Activated CD4-positive, alpha-beta T cell treated with anti-CD3 and anti-CD28 coated beads, Interleukin-2, amount 50 U/mL, for 4 hours (primary cell): ENCODE measurements at places on chromosomes 11 and 22.
A peak's percentile ranks its signal among the peaks of the same experiment; 100 is the strongest.

GRCh38 chr22:38104084-38104483, 6.4 kb downstream of the BAIAP2L2 start:
- no peak for DNase-seq

- no peak for DNase-seq
Measured at GRCh38 chr11:104926771-104927611, 28.7 kb upstream of the CASP12 start.

- no peak for DNase-seq
Measured at GRCh38 chr22:43188829-43189545, 2.1 kb upstream of the TTLL12 start.

GRCh38 chr11:98616098-98616655, 404.6 kb upstream of the CNTN5 start:
- no peak for DNase-seq

DNA sequence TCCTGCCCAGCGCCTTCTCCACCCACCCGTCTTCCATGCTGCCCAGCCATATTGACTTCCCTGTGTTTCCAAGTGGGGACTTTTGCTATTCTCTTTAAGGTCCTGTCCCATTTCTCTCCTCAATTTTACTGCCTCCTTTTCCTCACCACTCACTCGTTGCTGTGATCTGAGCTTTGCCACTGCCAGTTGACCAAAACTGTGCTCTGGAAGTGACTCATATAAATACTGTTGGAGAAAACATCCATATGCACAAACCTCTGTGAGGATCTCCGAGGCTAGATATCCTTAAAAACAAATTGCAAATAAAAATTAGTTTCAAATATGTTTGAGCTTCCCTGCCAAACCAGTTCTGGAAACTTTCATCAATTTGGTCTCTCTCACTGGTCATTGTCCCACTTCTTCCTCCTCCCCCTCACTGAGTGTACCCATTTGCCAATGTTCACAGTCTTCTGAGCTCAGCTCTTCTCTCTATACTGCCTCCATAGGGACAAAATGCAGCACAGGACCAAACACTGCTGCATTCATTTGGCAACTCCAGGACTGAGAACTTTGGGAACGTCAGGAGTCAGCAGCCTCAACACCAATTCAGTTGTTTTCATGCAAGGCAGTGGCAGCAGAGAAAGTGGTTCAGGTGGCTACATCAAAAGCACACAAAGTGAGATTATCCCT, 34.0 kb upstream of the MMP13 start:
- no peak for DNase-seq

- DNase-seq = no peak
Measured at GRCh38 chr11:102611291-102611690, 13.8 kb downstream of the MMP20 start.

DNA sequence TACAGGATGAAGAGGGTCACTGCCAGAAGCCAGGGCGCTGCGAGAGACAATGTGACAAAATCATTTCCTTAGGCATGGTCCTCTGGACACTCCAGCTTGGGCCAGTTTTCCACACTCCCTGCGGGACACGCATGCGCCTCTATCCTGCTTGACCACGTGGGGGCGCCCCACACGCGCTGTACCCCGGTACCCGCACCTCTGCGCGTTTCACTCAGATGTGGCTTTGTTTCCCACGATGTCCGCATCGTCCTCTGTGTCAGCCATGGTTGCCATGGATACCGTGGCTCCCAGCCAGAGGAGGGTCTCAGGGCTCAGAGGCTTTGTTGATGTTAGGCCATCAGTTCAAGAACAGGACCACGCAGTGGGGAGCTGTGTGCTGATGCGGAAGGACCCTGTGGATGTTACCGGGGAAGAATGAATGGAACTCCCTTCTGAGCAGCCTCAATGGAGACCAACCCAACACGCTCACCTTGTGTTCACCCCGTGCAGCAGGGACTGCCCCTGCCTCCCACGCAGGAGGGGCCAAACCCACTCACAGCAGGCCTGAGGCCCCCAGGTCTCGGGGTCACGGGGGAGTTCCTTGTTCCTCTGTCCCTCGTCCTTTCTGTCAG, 101.1 kb upstream of the SLC22A12 start:
- peak; percentile 11 for DNase-seq

GRCh38 chr22:45460288-45461109, 42.2 kb upstream of the FBLN1 start:
- DNase-seq = no peak

DNA sequence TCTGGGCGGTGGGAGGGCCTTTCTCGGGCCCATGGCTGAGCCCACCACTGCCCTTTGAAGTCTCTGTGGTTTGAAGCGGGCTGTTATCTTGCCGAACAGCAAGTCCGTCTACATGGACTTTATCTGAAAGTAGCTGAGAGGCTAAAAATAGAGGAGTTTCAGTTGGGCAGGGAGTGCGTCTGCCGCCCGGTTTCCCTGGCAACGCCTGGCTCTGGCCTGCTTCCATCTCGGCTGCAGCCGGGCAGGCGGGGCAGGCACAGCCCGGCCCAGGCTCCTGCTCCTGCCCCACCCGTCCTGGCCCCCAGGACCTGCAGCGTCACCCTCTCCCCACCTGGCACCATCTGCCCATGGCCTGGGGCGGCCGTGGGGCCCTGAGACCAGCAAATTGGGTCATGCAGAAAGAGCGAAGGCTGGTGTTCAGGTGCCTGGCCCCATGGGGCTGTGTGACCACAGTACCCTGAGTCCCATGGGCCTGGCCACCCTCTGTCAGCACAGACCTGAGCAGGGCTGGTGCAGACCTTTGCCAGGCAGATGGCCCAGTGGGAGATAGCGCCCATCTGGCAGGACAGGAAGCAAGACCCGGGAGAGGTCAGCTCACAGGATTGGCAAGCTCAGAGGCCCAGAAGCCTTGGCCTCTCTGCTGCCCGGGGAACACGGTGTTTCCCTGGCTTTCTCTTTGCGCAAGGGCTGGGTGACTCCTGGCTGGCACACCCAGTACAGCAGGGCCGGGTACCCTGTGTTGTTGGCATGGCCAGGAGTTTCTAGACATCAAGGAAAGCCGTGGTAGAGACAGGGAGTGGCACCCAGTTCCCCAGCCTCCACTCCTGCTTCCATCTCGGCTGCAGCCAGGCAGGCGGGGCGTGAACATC, 79.1 kb upstream of the KCNQ1OT1 start:
- DNase-seq = no peak

DNA sequence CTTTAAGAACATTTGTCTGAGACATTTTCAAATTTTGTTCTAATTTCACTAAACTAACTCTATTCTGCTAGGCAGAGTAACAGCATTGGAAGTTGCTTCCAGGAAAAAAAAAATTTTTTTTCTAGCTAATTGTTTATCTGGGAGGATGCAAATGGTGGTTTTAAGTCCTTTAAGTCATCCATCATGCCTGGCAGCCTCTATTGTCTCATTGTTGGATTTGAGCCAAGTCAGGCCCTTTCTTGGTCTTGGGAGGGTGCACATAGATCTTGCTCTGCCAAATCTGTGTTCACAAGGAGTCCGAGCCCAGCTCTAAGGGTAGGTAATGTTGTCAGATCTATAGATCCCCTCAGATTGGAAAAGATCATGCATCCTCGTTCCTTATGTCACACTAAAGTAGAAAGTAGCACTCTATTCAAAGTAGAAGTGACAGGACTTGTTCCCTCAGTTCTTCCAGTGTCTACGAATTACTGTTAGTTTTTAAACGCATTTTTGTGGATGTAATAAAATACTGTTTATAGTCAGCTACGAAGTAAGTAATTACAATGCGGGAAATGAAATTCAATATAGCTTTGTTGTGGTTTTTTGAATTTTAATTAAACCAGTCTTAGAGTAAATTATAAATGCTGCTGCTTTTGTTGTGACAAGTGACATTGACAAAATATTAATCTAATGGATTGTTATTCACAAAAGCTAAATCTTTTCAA, 166.0 kb upstream of the RASSF10 start:
- DNase-seq = no peak

- DNase-seq = no peak
Measured at GRCh38 chr11:33635161-33635560, 65.5 kb downstream of the C11orf91 start.

GRCh38 chr11:76658651-76659650, 11.6 kb downstream of the LRRC32 start:
- DNase-seq = no peak

GRCh38 chr22:28817919-28818859, 17.8 kb upstream of the XBP1 start:
- no peak for DNase-seq

DNA sequence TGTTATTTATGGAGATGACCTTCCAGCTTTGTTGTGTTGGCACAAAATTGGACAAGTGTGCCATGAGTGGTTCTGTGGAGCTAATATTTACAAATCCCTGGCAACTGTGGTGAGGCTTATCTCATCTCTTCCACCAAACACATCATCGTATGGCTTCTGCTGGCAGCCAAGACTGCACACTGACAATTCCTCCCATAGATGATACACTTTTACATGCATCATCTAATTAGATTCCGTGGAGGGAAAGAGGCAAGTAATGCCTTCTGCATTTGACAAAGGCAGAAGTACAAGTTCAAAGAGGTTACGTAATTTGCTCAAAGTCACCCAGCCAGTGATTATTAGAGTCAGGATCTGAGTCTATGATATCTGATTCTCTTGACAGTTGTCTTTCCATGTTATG, 62.7 kb upstream of the KIRREL3 start:
- no peak for DNase-seq

- no peak for DNase-seq
Measured at GRCh38 chr11:125253795-125254525, 89.4 kb downstream of the PKNOX2 start.

GRCh38 chr11:26158251-26158650, 173.7 kb upstream of the ANO3 start:
- no peak for DNase-seq

DNA sequence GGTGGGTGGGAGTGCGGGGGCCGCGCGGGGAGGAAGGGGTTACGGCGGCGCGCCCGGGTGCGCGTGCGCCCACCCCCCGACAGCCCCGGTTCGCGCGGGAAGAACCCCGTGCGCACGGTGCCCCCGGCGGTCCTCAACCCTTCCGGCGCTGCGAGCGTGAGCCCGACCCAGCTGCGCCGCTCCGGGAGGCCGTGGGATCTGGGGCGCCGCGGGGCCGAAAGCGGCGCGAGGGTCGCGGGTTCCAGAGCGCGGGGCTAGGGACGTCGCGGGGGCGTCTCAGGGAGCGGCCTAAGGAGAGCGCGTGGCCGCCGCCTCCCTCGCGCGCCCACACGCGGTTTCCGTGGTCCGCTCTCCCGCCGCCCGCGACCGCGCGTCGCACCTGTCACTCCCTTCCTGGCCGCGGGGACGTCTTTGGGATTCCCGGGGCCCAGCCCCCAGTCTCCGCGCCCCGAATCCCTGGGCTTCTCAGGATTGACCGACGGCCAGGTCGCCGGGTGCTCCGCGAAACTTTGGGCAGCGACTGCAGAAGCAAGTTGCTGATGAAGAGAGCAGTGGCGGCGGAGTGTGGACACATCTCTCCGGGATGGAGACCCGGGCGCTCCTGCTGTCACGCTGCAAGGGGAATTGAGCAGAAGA, 582 bp downstream of the SREBF2 start:
- DNase-seq = peak; percentile 31

- DNase-seq = no peak
Measured at GRCh38 chr22:26588729-26589366, 1.1 kb downstream of the TPST2 start.

DNA sequence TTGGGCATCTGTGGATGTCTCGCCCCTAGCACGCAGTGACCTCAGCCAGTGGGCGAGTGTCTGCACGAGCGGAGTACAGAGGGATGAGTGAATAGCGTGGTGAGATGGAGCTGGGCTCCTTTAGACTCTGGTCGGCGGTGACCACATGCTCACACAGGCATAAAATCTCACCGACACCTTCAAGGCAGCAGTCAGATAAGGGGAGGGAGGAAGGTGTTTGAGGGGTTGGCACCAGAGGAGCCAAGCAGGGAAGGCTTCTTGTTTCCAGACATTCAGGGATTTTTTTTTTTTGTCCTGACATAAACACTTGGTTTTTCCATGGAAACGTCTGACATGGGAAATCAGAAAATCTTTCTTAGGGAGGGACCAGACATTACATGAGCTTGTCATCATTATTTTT, 35.8 kb downstream of the GRIK4 start:
- DNase-seq = no peak

- DNase-seq = no peak
Measured at GRCh38 chr22:24744638-24745037, 29.9 kb downstream of the PIWIL3 start.

GRCh38 chr11:86793307-86793706, 7.0 kb upstream of the PRSS23 start:
- DNase-seq = no peak

DNA sequence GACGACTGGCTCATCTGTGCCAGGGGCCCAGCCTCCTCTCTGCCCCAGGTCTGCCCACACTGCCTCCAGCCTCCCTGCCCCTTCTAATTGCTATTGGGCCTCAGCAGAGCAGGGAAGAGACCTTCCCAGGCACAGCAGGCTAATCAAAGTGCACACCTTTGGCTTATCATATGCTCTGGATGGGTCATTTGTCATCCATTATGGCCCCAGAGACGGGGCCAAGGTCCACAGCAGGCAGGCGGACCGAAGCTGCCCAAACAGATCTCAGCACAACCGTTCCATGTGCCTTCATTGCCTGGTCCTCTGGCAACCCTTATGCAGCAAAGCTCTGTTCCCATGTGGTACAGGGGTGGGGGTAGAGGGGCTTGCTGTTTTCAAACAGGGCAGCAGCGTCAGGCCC, 66.6 kb downstream of the TP53I11 start:
- DNase-seq = no peak

DNA sequence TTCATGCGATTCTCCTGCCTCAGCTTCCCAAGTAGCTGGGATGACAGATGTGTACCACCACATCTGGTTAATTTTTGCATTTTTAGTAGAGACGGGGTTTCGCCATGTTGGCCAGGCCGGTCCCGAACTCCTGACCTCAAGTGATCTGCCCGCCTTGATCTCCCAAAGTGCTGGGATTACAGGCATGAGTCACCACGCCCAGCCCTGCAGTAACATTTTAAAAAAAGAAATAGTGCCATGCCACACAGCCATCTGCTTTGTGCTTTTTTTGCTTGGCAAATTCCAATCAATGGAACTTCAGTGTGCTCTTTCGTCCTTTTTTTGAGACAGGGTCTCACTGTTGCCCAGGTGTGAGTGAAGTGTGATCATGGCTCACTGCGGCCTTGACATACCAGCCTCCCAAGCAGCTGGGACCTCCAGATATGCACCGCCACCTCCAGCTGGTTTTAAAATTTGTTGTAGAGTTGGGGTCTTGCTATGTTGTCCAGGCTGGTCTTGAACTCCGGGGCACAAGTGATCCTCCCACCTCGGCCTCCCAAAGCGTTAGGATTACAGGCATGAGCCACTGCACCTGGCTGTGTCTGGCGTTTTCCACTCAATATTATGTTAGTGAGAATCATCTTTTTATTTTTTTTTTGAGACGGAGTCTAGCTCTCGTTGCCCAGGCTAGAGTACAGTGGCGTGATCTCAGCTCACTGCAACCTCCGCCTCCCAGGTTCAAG, 1.8 kb upstream of the CHADL start:
- no peak for DNase-seq

- DNase-seq = no peak
Measured at GRCh38 chr11:135002236-135002635, 590.2 kb upstream of the B3GAT1 start.

DNA sequence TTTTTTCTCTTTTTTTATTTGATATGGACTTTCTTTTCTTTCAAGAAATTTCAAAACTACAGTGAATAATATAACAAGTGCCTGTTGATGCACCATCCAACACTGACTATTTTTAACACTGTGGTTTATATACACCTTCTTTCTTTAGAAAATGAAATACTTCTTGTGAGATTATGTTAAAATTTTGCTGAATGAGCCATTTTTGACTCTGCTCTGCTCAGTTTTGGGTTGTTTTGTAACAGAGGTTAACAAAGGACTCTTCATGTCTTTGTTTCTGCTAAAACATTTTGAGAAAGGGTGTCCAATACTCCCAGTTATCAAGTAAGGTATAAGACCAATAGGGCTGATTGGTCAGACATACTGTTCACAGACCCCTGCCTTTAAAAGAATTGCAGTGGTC, 44.0 kb upstream of the TENM4 start:
- DNase-seq = no peak
